ENCODE measurements at places on chromosomes 6 and 20.

DNA sequence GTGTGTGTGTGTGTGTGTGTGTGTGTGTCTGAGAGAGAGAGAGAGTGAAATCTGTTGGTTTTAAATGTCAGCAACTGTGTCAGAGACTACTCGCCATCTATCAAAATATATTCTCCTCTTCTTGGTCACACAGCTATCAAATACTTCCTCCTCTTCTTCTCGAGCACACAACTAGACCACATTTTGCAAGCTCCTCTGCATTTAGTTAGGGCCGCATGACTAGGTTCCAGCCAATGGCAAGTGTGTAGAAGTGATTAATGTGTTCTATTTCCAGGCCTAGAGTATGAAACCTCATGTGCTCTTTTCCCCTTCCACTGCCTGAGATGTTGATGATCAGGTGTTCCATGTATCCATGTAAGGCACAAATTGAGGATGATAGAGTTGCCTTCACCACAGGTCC is 278.5 kb upstream of the MARCKS start:
- DNase-seq: no peak

- no peak for DNase-seq
Observed at GRCh38 chr20:6055161-6055783, 1.4 kb upstream of the LRRN4 start.

DNA sequence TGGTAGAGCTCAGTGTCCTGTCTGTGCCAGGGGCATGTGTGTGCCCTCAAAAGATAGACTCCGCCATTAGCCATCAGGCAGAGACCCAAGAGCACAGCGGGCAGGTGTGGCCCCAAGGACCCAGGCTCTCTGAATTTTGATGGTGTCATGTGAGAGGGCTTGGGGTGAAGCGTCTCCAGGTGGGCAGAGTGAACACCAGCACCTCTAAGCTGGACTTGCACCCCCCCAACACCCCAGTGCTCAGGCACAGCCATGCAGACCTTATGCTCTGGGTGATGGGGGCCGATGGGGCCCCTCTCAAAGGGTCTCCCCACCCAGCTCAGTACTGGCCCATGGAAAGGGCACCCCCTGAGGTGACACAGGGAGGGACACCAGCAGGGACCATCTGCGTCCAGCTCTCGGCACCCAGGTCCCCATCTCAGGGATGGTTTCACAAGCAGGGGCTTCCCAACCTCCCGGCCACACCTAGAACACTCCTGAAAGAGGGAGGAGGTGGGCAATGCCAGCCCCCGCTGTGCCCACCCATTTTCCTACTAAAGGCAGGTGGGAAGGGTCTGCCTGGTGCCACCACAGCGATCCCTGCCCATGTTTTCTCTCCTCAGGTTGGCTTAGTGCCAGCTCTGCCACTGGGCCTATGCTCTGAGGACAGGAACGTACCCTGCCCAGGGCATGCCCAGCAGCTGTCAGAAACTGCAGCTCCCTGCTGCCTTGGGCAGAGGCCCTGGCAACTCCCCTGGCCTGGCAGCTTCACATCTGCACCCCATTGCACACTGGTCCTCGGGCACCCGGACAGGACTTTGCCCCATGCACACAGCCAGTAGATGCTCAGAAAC is 3.5 kb downstream of the CST7 start:
- DNase-seq: peak; percentile 15

DNA sequence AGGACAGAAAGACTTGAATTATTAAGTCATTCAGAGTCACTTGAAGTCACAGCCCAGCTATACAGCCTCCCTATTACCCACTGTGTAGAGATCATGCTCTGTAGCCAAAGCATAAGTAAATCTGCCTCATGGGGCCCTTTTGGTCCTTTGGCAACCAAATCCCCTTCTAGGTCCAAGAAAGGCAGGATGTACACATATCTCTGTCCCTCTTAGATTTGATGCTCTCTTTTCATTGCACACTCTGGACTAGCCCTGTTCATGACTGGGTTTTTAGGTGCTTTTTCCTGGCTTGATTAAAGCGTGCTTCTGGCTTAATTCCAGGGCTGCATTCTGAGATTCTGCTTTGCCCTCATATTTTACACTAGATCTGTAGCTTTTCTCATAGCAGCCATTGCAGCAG is 296.8 kb downstream of the TENT5A start:
- no peak for DNase-seq

Data from NCI-H1694 treated with DMSO at 0.1 percent for 48 hours (cell line).